ENCODE measurements at places on chromosomes 4 and X.
A peak's percentile ranks its signal among the peaks of the same experiment; 100 is the strongest.

DNA sequence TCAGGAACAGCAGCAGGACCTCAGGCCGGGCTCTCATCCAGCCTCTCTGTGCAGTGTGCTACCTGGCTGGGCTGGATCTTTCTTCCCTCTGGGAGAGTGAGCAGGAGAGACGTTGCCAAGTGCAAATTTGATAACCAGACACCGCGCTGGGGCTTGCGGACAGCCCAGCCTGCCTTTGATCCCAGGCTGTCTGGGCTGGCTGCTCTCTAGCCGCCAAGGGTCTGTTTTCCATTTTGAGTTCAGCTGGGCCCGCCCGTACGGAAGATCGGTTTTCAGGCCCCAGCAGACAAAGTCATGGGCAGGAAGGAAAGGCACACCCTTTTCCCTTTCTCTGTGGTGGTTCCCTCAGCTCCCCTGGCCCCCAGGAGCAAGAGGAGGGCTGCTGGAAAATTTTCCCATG, 90.2 kb downstream of the CPZ start:
- DNase-seq = no peak

DNA sequence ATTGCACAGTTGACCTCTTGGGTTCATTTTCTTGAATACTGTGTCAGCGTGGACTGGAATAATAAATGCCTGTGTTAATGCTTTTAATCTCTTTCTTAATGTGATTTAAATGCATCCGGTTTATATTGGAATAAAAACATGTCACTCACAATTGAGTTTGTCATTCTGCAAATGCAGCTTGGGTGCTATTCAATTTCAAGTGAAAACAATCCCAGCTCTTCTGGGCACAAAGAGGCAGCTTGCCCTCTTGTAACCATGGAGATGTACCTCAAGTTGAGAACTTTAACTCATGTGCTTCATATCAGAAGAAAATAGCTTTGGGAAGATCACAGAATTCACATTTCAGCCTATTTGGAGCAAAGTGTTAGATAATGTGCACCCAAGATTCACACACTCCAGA, 355.7 kb upstream of the GNPDA2 start:
- DNase-seq = no peak

DNA sequence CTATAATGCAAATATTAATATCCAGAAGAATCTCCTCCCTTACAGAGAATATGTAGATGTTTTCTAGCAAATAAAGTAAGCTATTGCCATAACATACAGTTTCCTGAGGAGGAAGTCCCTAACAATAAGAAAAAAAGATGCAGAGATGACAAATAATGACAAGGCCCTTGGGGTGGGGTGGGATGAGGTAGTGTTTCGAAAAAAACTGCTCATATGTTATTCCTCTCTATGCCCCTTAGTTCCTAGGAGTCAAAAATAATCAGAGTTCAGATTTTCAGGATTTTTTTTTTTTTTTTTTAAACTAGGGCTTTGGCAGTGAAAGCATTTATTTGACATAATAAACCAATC, 99.0 kb downstream of the ZAR1 start:
- DNase-seq = no peak

GRCh38 chr4:130747842-130748241, 1651.9 kb downstream of the C4orf33 start:
- peak; percentile 13 for DNase-seq

DNA sequence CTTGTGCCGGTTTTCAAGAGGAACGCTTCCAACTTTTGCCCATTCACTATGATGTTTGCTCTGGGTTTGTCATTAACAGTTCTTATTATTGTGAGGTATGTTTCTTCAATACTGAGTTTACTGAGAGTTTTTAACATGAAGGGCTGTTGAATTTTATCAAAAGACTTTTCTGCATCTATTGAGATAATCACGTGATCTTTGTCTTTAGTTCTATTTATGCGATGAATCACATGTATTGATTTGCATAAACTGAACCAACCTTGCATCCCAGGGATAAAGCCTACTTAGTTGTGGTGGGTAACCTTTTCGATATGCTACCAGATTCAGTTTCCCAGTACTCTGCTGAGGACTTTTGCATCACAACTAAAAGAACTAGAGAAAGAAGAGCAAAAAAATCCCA, 318.0 kb downstream of the GASK1B start:
- no peak for DNase-seq

DNA sequence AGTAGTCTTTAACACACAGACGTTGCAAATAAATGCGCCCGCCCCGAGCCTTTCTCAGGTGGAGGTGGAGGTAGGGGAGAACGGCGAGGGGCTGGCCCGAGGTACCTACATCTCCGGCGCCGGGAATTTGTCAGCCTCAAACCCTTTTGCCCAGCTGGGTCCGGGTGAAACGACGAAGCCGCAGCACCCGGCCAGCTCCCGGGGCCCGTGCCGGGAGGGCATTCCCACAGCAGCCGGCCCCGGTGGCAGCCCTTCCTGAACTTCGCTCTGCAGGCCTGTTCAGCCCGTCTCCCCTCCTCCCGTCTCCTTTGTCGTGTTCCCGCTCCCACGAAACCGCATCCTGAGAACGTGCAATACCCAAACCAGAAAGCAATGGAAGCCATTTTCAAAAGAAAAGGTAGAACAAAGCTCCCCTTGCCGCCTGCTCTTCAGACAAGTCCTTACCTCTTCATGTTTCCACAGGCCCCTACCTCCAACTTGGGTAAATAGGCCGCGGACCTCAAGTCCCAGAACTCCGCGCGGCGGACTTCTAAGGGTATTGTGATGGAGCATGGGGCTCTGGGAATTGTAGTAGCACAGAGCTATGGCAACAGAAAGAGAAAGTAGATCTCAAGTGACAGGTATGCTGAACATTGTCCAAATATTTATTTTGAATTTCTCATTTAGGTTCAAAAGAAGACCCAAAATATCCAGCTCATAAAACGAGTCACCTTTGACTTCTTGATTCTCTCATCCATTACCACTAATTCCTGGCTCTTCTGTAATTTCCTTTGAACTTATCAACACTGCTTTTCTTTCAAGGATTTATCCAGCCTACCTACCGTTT, at the start of gene RBM41:
RBM41 (minus strand) TSS at position 501 of the 826 bp plus-strand sequence; CDS start at position 452, 49 bp downstream.
- peak; percentile 82 for DNase-seq

DNA sequence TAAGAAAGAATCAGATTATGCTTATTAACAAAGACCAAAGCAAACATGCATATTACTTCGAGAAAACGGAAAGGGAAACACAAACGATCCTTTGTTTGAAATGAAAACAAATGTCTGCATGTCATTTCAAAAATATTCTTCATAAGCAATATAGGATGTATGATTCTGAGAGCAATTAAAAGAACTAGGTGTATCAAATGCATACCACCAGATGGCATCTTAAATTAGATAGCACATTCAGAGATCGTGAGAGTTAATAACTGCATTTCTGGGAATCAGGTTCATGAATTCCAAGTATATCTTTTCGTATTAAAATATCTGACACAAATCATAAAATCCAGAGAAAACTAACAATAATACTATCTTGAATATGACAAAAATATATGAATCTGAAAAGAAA, 159.5 kb downstream of the PPP3CA start:
- DNase-seq = peak; percentile 5

GRCh38 chr4:163317110-163317509, 15.3 kb downstream of the NPY1R start:
- DNase-seq = no peak
